WERI-Rb-1 (cell line): ENCODE measurements at places on chromosomes 3 and 15.

DNA sequence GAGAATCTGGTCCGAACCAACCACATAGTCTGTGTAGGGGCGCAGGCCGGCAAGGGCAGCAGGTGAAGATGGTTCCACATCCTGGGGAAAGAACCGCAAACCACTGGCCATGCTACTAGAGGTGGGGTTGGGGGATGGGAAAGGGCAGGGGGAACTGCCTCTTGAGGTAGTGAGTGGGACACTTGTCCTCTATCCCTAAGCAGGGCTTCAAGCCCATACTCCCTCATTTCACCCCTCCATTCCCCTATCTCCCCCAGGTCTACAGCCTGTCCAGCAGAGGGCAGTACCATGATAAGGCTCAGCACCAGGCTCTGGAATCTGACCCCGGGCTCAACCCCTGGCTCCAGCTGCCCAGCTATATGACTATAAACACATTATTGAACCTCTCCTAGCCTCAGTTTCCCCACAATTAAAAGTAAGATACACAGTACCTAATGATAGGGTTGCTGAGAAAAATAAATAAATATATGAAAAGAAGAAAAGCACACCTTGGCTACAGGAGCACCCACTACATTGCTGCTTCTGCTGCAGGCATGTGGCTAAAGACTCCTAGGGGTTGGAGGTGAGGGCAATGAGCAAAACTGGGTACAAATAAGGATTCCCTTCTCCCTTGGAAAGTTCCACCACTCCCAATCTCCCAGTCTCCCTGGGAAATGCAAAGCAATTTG, 6.3 kb downstream of the GORASP1 start:
- peak; percentile 46 for DNase-seq

- DNase-seq = no peak
These were observed 244.7 kb downstream of the NSUN3 start for GRCh38 chr3:94307588-94307987.

DNA sequence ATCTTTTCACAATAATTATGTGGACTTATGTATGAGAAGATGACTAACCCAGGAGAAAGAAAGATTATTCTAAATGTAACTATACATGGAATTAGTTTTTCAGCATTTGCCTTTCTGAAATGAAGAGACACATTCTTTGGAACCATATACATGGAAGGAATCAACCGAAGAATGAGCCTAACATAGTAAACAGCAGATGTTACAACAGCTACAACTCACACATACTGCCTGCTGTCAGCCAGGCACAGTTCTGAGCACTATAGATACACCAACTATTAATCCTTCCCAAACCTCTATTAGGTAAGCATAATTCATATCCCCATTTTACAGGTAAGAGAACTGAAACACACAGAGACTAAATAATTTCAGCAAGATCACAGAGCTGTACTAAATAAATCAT, 840.0 kb downstream of the ROBO1 start:
- DNase-seq = no peak

DNA sequence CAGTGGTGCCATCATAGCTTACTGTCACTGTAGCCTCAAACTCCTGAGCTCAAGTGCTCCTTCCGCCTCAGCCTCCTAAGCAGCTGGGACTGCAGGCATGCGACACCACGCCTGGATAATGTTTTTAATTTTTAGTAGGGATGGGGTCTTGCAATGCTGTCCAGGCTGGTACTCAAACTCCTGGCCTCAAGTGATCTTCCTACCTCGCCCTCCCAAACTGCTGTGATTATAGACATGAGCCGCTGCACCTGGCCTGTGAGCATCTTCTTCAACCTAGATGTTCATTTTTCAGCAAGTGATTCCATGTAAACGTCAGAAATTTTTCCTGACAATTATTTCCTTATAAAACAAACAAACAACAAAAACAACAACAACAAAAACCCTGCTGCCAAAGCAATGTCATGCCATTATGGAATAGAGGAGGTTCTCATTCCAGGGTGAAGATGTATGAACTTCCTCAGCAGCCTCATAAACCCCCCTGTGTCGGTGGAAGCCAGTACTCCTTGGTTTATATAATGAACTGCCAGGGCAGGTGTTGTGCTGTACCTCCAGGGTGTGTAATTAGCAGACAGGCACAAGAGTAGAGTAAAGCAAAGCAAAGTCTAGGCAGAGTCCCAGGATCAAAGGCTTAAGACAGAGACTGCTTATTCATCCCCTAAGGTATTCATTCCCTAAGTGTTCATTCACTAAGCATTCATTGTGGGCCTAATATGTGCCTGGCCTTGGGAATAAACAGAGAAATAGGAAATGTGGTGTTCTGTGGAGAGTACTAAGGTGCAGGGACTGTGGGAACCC, 44.6 kb downstream of the NR2C2 start:
- DNase-seq = no peak

GRCh38 chr3:157938154-157938779, 168.0 kb downstream of the SHOX2 start:
- no peak for DNase-seq

GRCh38 chr3:160105907-160106584, 117.4 kb downstream of the IL12A start:
- no peak for DNase-seq

DNA sequence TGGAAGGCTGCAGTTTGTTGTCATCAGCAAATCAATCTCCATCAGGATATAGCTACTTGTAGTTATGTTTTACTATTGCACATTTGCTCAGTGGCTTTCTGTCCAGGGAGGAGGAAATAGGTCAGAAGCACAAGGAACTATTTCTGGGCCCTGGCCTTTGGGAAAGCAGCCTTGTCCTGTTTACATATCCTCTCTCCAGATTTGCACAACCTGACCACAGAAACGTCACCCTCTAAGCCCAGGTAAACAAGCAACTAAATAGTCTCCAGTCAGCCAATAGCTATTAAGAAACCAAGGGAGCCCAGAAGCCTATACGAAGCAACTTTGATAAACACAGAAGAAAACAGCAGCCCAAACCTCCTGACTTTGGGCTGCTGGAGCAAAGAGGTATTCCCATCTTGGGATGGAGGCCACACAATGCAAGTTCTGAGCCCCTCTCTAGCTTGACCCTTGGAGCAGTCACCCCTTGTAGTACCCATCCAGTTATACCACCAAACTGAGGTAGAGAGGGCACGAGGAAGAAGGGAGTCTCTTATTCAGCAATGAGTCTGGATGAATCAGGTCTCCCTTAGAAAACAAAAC, 2.3 kb upstream of the FEM1B start:
- no peak for DNase-seq

DNA sequence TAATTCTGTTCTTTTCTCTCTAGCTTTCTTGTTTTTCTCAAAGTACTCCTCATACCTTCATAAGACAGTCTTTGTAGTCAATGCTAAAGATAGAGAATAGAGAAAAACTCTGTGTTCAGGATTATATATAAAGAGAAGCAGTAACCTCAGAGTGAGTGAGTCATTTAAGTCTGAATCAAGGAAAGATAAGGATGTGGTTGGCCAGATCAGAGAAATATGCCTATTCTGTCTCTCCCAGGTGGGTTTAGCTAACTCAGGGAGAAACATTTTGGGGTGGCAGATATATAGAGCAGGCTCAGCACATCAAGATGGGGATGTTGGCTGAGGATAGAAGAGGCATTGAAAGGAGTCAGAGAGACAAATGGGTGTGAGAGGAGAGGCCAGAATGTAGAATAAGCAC, 31.4 kb downstream of the GTF2E1 start:
- no peak for DNase-seq

DNA sequence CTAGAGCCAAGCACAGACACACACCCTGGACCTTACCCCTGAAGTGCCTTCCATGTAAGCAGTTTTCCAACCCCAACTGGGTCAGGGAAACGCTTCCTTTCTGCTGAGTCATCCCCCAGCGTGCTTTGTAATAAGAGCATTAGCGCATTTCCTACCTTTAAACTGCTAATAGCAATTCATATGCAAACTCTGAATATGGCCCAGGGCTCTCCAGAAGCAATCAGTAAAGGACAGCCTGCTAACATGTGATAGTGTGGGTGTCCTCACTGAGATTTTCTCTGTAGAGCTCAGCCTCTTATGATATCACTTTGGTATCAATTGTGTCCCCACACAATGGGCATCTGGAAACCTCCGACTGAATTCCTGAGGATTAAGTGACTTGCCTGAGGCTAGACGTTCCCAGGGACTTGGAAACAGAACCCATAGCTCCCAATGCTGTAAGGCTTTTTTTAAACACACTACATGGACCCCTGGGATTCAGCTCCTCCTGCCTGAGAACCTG, 5.6 kb downstream of the GABRB3 start:
- DNase-seq = no peak

- peak; percentile 75 for DNase-seq
These were observed 78.1 kb upstream of the RNF7 start for GRCh38 chr3:141659821-141660613.

DNA sequence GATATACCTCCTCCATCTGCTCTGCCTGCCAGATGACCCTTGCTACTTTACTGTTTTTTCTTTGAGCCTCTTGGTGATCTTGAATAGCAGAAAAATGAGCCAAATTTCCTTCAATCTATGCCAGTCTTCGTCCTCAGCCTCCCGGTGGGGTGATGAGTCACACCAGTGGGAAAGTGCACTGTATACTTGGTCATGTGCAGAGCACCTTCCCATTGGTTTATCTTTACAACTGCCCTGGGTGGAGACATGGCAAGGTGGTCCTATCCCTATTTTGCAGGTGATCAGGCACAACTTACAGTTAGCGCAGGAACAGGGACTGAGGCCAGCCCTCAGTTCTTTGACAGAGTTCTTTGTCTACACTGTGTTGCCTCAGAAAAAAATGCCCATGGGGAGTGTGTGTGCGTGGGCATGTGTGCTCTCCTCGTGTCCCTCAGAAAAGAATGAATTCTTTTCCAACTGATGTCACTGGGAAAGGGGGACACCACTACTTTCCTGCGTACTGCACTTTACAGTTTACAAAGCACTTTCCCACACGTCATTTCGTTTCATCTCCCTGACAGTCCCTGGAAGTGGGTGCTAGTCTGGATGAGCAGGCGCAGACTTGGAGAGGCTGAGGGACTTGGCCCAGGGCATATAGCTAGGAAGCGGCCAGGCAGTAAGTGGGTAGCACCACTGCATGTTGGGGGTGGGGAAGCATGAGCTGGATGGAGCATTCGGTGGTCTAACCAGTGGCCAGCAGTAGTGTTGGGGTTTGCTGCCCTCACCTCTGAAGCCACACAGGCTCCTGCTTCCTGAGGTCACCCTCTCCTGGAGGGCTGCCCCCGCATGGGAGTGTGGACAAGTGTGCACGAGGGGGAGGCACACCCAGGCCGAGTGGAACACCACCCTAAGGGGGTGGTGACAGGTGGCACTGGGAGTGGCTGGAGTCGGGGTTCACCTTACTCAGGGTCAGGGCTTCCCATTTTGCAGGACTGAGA, 24.1 kb downstream of the SMAD3 start:
- no peak for DNase-seq

- peak; percentile 62 for DNase-seq
These were observed 48.2 kb upstream of the ALDH1A3 start for GRCh38 chr15:100831467-100831866.

GRCh38 chr3:121604759-121605158, 11.6 kb downstream of the FBXO40 start:
- DNase-seq = no peak

- DNase-seq = no peak
These were observed 842 bp downstream of the FSTL1 start for GRCh38 chr3:120449701-120450599.

- no peak for DNase-seq
These were observed 124.1 kb downstream of the SERPINI1 start for GRCh38 chr3:167859610-167860009.

- DNase-seq = no peak
These were observed 278.3 kb downstream of the CHL1 start for GRCh38 chr3:474828-475227.

DNA sequence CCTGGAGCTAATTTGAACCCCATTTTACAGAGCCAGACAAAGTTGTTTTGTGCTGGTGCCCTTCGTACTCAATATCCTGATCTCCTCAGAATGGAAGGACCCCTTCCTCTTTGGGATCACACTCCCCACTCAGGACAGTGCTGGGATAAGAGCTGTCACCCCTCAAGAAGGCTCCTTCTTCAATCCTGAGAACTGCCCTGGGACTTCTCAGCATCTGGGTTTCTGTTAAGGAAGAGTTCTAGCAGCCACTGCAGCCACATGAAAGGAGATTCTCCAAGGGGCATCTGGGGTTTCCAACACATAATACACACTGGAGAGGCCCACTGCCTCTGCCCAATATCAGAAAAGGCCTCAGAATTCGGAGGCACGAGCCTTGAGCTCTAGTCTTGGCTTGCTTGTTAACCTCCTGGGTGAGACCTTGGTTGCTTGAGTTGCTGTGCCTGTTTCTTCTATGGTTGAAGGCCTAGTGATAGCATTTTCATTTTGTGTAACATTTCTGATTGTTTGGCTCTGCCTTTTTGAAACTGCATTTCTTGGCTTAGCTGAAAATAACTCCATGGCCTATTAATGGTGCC, 78.8 kb upstream of the NMNAT3 start:
- no peak for DNase-seq

DNA sequence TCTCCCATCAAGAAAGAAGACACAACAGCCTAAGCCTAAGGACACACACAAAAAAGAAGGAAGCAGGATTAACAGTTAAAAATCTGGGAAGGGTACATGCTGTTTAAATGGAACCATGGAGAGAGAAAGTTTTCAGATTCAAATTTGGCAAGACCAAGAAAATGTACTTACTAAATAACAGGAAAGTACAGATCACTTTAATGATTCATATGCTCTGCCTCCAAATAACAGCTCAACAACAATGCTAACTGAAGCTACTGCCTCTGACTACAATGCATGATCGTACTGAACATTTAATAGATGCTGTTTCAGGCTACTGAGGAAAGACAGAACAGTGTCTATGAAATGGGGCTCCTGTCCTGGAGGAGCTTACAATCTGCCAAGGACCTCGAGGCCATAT, 8.4 kb upstream of the NMB start:
- no peak for DNase-seq

DNA sequence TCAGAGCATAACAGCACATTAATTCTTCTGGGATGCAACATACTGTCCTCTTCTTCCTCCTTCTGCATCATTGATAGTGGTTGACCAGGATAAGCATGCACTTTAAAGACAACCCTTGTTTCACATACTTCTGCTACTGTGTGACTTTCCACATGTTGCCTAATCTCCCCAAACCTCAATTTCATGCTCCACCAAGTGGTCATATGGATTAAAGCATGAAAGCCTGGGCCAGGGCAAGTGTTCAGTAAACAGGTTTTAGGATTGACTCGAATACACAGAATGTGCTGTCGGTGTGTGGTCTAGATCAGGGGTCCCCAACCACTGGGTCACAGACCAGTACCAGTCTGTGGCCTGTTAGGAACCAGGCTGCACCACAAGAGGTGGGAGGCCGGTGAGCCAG, 22.5 kb upstream of the BFSP2 start:
- peak; percentile 33 for DNase-seq

GRCh38 chr15:99029341-99030144, 22.0 kb upstream of the PGPEP1L start:
- no peak for DNase-seq

GRCh38 chr3:138011722-138012121, 1.8 kb downstream of the CLDN18 start:
- peak; percentile 41 for DNase-seq
